NK-92 treated with Interleukin-12 subunit alpha and Interleukin-12 subunit beta, amount 100 ng/mL, for 24 hours (cell line): ENCODE measurements at places on chromosomes 2 and 18.

GRCh38 chr2:197309691-197310231 lies 819 bp downstream of the ANKRD44 start:
- peak; percentile 61 for DNase-seq

GRCh38 chr18:68925268-68925667 lies 127.4 kb downstream of the CCDC102B start:
- no peak for DNase-seq

- no peak for DNase-seq
Observed at GRCh38 chr2:178473373-178473772, 5.0 kb downstream of the FKBP7 start.

- no peak for DNase-seq
Observed at GRCh38 chr2:69807821-69808540, 21.5 kb upstream of the GMCL1 start.

- DNase-seq, result no peak
Observed at GRCh38 chr2:84816426-84817026, 64.4 kb downstream of the TRABD2A start.

GRCh38 chr2:172945510-172945850 lies 130.2 kb upstream of the MAP3K20 start:
- DNase-seq, result no peak

DNA sequence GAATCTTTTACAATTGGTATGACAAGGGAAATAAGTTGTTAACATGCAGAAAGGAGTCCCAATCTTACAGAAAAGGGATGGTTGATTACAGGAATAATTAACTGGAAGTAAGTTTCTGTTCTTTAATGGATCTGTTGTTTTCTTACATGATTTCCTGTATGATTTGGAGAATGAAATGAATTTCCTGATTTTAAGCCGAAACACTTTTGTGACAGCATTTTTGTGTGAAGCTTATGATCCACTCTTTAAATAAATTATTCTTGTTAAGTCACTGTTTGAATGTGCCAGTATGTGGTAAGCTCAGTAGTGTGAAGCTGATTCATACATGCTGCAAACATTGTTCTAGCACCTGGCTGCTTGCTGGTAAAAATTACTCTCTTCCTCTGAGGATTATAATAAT lies 516.2 kb downstream of the DCDC2C start:
- DNase-seq, result no peak

GRCh38 chr18:30086351-30086750 lies 956.2 kb downstream of the DSC3 start:
- no peak for DNase-seq

GRCh38 chr18:22816266-22817176 lies 116.6 kb upstream of the RBBP8 start:
- no peak for DNase-seq

DNA sequence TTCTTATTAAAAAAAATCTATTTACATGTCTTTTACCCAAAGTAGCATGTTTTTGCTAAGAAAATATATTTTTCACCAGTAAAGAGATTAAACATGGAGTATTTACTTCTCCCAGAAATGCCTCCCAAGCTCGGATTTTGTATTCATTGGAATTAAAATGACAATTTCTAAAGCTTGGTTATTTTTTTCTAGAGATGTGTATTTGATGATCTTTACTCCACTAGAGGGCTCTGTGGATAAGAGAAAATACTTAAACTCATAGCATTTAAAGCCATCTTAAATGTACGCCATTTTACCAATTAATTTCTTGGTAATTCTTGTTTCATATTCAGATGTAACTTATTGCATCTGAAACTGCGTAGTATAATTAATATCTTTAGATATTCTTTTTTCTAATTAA lies 461.4 kb downstream of the GALR1 start:
- no peak for DNase-seq

DNA sequence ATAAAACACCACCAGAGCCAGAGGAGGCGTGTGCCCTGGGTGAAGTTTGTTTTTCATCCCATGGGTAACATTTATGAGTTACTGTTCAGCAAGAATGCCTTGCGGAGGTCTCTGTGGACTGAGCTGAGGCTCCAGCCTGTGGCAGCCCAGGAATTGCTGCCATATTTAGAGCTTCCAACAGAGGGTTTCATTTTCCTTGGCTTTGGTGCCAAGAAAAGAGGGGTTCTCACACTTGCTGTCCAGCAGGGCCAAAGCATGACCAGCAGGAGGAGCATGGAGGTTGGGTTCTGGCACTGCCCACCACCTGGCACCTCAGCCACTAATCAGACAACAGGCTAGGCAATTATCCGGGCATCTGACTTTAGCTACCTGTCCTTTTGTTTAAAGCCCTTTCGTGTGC lies 36.7 kb downstream of the EPAS1 start:
- no peak for DNase-seq

DNA sequence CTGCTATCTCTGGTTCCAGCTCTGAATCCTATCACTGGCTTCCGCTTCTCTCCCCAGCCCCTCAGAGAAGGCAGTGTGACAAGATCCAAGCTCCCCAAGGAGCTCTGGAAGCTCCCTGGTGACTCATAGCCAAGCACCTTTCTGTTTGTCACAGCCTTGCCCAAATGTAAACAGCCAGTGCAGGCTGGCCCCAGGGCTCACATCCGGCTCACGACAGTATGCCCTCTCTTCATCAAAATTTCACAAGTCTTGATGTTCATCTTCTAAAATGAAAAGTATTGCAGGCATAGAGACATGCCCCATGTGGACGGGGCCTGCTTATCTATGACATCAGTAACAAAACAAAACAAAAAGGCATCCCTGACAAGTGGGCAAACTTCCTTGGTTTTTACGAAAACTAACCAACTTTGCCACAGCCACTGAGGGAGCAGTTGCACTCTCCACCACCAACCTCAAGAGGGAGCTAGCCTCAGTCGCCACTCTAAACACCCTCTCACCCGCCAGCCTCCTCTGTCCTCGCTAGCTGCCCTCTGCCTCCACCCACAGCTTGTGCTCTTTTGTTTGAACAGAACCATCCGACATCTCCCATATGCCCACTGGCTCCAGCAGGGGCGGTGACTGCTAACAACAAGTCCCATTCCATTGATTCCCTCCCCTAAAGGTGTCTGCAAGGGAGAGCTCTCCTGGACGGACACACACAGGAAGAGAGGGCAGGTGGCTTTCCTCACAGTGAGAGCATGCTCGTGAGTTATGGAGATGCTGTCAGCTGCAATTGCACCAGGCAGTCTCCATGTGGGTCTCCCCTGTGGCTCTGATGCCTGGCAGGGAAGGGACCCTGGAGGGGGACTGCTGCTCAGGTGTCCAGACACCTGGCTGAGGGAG lies 71.0 kb upstream of the DAPL1 start:
- DNase-seq, result no peak

DNA sequence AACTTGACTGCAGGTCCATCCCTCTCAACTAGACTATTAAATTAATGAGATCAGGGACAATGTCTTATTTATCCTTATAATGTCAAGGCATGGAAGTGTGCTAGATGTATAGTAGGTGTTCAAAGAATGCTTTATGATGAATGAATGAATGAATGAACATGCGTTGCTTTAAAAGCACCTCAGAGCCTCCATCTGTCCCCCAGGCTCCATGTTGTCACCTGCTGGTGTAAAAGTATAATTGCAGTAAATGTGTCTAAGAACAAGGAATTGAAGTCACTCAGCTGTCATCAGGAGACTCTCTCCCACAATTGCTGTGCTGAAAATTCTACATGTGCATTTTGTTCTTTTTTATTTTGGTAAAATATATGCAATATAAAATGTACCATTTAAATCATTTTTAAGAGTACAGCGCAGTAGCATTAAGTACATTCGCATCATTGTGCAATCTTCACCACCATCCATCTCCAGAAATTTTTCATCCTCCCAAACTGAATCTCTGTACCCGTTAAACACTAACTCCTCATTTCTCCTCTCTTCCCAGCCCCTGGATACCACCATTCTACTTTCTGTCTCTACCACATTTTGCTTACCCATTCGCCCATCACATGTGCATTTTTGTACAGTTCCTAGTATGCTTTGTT lies 52.6 kb downstream of the GNAL start:
- DNase-seq, result no peak

DNA sequence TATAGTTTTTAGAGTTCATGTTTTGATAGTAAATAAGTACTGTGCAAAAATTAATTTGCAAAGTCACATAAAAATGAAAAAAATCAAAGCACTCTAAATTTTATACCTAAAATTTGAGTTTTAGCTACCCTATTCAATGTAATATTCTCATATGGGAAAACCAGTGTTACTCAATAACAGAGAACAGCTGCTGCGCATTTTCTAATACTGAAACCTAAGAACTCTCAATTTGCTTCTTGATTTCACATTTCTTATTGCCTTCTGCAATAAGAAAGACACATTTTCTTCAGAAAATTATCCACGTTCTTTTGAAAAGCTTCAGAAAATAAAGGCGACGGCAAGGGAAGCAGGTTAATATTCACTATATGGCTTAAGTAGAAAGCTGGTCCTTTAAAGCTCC lies 199.1 kb upstream of the CCDC150 start:
- no peak for DNase-seq

GRCh38 chr2:200756618-200757321 lies 54.9 kb upstream of the BZW1 start:
- DNase-seq, result peak; percentile 2

DNA sequence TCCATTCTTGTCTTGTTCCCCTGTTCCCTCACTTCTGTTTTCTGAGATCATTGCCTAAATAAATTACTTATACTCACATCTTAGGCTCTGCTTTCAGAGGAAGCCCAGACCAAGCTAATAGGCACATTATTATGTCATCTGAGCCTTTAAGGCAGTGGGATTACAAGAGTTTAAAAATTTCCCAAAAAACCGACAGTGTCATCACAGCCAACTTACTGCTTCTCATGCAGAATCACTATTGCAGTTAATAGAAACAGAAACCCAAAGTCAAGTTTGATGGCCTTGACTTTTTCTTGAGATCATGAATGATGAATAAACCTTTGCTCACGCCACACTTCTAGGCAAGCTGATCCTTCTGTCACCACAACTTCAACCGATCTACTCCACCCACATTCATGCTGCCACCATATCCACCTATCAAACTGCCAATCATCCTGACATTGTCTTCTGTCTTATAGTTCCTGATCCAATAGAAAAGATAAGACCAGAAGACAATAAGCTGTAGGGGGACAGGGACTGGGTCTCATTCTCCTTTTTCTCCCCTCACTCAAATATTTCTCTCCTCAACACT lies 142.7 kb upstream of the CREB1 start:
- DNase-seq, result no peak

DNA sequence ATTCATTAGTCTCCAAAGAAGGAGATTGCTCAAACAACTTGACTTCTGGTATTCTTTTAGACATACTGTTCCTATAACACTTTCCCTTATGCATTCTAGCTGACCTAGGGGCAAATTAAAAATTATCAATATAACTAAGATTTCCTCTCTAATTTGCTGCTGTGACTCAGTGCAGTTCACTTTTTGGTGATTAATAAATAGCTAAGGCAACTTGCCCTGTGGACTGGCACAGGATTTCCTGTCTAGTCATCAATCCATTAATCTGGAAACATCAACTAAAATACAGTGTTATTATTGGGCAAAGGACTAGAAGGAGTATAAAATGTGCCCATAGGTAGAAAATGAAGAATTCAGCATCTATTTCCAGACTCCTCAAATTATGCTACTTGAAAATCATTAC lies 83.5 kb upstream of the SERPINE2 start:
- no peak for DNase-seq

GRCh38 chr2:206840999-206841398 lies 75.6 kb downstream of the FASTKD2 start:
- DNase-seq, result no peak

- DNase-seq, result no peak
Observed at GRCh38 chr2:69512446-69512845, 75.2 kb upstream of the NFU1 start.

- DNase-seq, result no peak
Observed at GRCh38 chr18:62720766-62721613, 5.6 kb downstream of the PHLPP1 start.

DNA sequence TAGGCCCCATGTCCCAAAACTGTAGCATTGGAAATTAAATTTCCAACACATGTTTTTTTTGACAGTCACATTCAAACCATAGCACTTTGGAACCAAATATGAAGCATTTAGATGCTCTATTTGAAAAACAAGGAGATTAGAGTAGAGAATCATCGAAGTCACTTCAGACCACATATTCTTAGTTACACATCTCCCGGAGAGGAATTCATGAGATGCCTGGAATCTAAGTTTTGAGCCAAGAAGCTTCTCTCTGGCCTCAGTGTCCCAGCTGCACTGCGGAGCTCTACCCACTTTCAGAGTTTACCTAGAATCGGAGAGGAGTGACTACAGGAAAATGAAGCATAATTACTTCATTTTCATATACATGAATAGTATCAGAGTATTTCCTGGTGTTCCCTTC lies 385.9 kb downstream of the TNS1 start:
- no peak for DNase-seq

DNA sequence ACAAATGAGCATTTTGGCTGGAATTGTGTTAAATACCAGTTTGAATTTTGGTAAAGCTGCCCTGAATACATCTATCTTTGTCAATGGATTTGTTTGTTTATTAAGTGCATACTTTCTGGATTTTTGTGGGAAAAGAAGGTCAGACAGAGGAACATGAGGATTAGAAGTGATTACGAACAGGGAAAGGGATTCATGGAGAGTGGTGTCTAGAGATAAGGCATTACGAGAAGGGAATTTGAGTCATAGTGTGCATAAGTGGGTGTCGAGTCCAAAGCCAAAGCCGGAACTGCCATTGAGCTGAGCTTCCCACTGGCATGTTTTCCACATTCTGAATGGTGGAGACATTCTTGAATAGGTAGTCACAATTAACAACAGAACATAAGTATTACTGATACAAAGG lies 68.9 kb upstream of the EFEMP1 start:
- no peak for DNase-seq

GRCh38 chr2:124558277-124558905 lies 533.3 kb downstream of the CNTNAP5 start:
- no peak for DNase-seq

DNA sequence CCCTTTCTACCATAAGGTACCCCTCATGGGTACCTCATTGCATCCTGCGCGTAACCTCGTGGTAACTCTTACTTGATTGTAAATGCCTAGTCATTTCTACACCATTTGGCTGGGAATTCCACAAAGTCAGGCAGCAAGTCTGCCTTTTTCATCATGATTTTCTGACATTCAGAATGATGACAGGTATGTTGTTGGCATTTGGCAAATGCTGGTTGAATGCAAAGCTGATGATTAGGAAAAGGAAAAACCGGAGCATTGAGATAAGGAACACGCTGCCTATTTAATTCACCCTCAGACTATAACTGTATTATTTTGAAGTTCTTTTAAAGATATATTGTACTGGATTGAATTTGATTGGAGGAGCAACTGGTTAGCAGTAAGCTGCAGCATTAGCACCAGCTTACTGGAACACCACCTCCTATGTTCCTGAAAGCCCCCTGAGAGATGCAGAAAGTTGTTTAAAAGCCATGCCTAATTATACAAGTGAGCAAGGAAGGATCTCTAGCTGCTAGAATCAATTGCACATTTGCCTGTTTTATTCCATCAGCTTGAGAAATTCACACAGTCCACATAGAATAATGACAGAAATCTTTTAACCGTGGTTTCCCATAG lies 520.1 kb downstream of the LRP1B start:
- no peak for DNase-seq

GRCh38 chr2:207854484-207855440 lies 85.1 kb upstream of the FZD5 start:
- DNase-seq, result no peak
